ENCODE measurements at places on chromosomes 13 and 19. TPM values are rescaled to one million over a fixed set of nuclear protein-coding genes. Genes with fewer than 3 reads are reported as not detected.
A peak's percentile ranks its signal among the peaks of the same experiment; 100 is the strongest.

Gene PROZ
- not detected for total RNA-seq

DNA sequence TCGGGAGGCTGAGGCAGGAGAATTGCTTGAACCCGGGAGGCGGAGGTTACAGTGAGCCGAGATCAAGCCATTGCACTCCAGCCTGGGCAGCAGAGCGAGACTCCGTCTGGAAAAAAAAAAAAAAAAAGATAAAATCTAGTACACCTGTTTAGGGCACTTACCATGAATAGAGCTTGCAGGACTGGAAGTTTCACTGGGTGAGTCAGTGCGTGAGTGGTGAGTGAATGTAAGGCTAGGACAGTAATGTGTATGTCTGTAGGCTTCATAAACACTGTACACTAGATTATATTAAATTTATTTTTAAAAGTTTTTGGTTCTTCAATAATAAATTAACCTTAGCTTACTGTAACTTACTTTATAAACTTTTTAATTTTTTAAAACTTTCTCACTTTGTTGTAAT, 22.9 kb downstream of the PPP5C start:
- DNase-seq, result no peak

- no peak for DNase-seq
These were observed 11.3 kb downstream of the NANOS3 start for GRCh38 chr19:13888281-13888680.

- DNase-seq, result no peak
These were observed 33.8 kb downstream of the PEX11G start for GRCh38 chr19:7454998-7455397.

DNA sequence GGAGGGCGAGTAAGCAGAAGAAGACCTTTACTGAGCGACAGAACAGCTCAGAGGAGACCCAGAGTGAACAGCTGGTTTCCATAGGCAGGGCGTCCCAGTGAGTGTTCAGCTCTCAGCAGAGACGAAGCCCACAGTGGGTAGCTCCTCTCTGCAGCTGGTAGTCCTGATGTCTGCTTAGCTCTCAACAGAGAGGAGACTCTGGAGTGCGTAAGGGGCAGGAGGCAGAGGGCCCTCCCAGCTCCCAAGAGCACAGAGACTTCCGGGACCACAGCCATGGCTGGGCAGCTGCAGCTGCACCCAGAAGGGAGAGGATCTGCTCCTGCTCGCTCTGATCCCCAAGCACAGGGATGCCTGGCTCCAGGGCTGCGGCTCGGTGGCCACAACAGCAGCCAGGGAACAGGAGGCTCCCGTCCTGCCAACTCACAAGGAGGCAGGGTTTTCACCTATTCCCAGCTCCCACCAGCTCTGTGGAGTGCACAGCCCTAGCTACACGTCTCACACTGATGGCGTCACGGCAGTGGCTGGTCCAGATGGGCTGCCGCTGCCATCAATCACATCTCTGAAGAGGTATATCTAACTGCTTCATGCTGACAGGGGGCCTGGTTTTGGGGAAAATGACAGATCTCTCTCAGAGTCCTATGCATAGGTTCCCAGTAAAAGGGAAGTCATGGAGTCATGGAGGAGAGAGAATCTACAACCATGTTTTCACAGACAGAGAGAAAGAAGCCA, 2660.1 kb upstream of the PCDH20 start:
- no peak for DNase-seq

GRCh38 chr13:98280176-98280510, 103.1 kb upstream of the RNF113B start:
- no peak for DNase-seq

- no peak for DNase-seq
These were observed 21.5 kb downstream of the OLFM4 start for GRCh38 chr13:53050151-53050550.

Gene ATP13A1
- 114 TPM for total RNA-seq

DNA sequence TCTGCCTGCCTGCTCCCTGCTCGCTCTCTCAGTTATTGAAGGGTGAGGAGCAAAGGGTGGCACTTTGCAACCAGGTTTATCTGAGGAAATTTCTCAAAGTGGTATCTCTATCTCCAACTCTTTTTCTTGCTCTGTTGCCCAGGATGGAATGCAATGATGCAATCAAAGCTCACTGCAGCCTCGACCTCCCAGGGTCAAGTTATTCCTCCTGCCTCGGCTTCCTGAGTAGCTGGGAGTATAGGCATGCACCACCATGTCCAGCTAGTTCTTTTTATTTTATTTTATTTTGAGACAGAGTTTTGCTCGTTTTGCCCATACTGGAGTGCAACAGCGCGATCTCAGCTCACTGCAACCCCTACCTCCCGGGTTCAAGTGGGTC, 4.9 kb downstream of the ACTMAP start:
- no peak for DNase-seq

- no peak for DNase-seq
These were observed 12.3 kb downstream of the ZNF507 start for GRCh38 chr19:32357720-32358119.

DNA sequence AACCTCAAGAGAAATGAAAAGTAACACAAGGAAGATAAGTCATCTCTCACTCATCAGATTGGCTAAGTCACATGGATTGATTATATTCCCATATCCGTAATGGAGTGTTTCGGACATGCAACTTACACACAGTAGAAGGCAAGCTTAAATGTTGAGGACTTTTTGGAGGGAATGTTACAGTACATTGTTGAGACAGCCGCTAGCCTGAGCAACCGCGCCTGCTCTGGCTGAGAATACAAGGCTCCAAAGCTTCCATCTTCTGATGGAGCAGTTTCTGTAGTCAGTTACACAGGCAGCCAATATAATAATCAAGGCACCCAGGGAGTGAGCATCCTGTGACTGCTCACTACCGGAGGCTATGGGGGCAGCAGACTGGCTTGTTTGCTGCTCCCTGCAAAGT, 1.0 kb upstream of the CRYL1 start:
- DNase-seq, result no peak

DNA sequence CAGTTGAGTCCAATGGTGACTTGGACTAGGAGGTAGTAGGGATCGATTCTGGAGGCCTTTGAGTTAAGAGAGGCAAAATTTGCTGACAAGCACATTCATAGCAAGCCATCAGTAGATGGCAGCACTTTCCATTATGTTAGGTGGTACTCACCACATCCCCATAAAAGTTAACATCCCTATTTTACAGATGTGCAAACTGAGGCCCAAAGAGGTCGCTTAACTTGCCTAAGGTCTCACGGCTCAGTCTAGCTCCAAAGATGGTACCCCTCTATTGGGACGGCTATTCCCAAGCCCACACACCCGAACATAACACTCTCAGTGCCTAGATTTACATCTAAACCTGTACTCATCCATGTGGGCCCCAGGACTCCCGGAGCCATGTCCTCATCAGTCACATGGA, 21.5 kb upstream of the FOSB start:
- DNase-seq, result peak; percentile 54

- no peak for DNase-seq
These were observed 814.2 kb upstream of the SLITRK5 start for GRCh38 chr13:86856991-86857390.

- DNase-seq, result peak; percentile 67
These were observed 997 bp upstream of the SAMD4B start for GRCh38 chr19:39341129-39341718.

DNA sequence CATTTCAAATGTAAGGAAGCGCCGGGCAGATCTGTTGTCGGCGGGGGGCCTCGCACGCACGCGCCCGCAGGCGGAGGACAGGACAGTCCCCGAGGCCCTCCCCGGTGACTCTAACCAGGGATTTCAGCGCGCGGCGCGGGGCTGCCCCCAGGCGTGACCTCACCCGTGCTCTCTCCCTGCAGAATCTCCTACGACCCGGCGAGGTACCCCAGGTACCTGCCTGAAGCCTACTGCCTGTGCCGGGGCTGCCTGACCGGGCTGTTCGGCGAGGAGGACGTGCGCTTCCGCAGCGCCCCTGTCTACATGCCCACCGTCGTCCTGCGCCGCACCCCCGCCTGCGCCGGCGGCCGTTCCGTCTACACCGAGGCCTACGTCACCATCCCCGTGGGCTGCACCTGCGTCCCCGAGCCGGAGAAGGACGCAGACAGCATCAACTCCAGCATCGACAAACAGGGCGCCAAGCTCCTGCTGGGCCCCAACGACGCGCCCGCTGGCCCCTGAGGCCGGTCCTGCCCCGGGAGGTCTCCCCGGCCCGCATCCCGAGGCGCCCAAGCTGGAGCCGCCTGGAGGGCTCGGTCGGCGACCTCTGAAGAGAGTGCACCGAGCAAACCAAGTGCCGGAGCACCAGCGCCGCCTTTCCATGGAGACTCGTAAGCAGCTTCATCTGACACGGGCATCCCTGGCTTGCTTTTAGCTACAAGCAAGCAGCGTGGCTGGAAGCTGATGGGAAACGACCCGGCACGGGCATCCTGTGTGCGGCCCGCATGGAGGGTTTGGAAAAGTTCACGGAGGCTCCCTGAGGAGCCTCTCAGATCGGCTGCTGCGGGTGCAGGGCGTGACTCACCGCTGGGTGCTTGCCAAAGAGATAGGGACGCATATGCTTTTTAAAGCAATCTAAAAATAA, 18.2 kb downstream of the IL17D start:
- no peak for DNase-seq

DNA sequence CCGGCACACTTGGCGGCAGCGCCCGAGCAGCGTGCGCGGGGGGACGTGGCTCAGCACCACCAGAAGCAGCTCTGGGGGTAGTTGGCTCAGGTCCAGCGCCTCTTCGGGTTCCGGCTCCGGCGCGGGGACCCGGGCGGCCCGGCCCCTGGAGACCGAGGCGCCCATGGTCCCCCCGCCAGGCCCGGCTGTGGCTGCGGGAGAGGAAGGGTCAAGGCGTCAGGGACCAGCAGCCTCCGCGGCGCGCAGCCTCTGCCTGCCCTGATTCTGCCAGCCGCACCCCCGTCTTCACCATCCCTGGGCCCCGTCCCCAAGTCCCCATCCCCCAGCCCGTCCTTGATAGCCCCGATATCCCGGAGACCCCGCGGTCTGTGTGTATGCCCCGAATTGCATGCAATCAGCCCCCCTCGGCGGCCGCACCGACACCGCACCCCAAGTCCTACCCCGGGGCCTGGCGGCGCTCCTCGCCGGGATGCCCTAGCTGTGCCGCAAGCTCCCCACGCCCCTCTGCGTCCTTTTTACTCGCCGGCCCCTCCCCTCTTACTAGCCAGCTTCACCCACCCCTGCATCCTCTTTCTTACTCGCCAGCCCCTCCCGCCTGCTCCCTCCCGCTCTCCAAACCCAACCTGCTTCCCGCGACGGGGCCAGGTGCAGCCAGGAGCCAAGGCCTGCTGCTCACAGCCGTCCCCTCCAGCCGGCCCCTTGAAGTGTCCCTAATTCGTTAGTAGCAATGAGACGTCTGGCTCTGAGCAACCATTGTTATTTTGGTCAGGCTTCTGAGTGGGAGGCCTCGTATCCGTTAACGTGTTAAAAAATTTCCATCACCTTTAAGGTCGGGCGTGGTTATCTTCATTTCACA, at the start of gene FBXO27:
Gene FBXO27 (minus strand): TSS at position 487 of the 856 bp plus-strand sequence. CDS start 322 bp downstream, at position 165.
- no peak for DNase-seq

Gene DKKL1
- total RNA-seq, result not detected

DNA sequence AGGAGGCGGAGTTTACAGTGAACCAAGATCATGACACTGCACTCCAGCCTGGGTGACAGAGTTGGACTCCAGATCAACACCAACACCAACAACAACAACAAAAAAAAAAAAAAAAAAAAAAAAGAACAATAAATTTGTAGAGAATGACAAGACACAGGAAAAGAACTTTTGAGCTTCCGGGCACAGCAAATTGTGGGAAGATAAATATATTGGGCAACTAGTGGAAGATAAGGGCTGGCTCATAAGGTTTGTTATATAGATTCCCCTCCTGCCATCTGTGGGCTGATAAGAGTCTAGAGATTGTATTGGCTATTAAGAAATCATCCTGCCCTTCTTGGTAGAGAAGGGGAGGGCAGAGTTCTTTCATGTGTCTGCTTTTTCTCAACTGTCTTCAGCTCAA, 33.1 kb upstream of the CYP2S1 start:
- no peak for DNase-seq

DNA sequence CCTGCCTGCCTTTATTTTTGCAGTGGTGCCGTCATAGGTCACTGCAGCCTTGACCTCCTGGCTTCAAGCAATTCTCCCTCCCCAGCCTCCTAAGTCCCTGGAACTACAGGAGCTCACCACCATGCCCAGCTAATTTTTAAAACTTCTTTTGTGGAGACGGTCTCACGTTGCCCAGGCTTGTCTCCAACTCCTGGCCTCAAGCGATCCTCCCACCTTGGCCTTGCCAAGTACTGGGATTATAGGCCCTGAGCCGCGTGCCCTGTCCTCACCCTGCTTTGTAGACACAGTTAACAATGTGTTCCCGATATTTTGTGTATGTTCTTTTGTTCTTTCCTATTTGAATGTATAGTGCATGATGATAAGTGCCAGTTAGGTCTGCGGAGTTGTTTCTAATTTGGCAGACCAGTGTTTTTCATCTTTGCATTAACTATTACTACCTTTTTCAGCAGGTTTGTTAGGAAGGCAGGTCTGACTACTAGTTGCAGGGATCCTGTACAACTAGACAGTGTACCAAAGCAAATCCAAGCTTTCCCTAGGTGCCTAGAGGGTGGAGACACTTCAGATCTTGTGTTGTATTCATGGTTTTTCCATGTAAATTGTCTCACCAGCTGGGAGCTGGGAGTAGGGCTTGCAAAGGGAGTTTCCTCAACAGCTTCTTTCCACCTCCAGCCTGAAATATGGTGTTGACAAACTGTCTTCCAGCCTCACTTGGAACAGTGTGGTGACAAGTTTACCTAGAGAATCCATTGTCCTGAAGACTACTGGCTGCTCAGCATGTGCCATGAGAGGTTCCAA, 9.5 kb upstream of the WTIP start:
- no peak for DNase-seq

Gene S1PR4
- 155 TPM for total RNA-seq

- DNase-seq, result no peak
These were observed 339.2 kb downstream of the DNAJC15 start for GRCh38 chr13:43362556-43362955.

Gene FFAR2
- total RNA-seq, result not detected

GRCh38 chr13:51479199-51479523, 26.3 kb upstream of the INTS6 start:
- no peak for DNase-seq

- DNase-seq, result no peak
These were observed 27.8 kb downstream of the NFIX start for GRCh38 chr19:13022859-13023636.

DNA sequence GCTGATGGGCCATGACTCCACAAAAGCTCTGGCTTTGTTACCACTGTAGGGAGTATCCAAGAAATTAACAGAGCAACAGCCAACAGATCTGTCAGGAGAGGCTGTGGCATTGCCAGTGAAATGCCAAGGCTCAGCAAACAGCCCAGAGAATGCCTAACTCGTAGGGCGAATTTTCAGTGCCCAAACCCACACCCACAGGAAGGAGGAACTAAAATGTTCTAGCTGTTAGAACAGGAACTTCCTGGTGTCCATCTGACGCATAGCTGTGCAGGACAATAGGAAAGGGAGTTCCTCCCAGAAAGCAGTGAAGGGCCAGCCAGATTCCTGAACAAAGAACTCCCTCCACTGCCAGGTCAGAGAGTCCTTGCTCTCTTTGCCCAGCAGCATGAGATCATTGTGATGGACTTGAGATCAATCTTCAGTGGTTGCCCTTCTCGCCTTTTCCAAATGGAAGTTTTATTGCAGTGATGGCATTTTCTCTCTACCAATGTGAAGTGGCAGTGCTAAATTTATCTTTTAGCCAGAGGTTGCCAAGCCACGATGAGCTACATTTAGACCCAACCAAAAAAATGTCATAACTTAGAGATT, 224.2 kb upstream of the STARD13 start:
- DNase-seq, result no peak

GRCh38 chr13:35228536-35228935, 248.0 kb downstream of the MAB21L1 start:
- DNase-seq, result no peak

Gene LILRA6
- total RNA-seq, result not detected
